ENCODE measurements at places on chromosomes 4 and X.

DNA sequence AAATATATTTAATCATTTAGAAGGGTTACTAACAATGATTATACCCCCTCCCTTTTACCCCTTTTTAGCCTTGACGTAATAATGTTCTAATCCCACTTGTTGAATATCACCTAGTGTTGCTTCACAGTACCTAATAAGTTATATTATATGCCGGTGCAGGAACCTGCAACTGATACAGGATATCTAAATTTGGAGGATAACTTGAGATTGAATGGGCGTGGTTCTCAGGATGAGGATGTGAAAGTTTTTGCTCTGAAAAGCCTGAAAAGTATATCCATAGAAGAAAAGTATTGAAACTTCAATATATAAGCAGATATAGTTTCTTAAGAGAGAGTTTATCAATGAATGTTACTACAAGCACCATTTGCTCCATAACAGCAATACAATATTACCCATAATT is 59.8 kb downstream of the ZNF711 start:
- DNase-seq, result no peak

- no peak for DNase-seq
Measured at GRCh38 chrX:56268888-56269287, 36.7 kb downstream of the KLF8 start.

DNA sequence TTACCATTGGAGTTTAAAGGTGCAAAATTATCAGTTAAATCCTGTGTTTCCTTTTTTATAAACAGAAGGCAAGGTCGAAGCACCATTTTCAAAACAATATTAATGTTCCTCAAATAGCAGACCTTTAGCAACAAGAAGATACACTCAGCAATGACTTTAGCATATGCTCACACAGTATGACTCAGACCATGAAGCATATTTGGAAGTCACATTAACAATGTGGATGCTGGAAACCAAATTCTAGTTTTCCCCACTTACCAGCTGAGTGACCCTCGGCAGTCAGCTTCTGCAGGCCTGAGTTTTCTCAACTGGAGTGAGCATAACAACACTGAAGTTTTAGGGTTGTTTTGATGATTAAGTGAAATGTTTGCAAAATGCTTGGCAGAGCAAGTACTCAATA is 130.5 kb downstream of the ANK2 start:
- no peak for DNase-seq

DNA sequence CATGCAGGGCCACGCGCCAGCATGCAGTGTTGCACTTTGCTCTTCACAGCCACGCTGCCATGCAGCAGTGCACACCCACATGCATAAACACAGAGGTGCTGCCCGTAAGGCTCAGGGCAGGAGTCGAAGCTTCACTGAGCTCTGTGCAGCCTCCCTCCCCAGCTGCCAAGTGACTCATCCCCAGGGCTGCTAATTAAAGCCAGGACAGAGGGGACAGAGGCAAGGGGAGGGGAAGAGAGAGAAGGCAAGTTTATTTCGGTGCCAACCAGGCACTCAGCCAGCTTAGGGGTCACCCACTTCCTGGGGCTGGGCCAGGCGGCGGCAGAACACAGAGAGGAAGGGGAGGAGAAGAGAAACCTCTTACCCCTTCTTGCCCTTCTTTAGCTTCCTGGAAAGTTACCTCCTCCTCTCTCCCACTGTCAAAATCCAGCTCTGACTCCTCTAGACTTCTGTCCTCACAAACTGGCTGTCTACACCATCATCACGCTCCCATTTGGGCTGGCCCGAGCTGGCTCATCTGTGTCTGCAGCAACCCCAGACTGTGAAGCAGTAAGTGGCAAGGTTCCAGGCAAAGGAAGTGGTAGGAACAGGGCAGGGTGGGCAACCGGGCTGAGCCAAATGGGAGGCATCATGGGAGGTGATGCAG is 6.2 kb upstream of the IQSEC2 start:
- peak; percentile 62 for DNase-seq

GRCh38 chr4:92249541-92249940 is 54.2 kb upstream of the GRID2 start:
- DNase-seq, result no peak

DNA sequence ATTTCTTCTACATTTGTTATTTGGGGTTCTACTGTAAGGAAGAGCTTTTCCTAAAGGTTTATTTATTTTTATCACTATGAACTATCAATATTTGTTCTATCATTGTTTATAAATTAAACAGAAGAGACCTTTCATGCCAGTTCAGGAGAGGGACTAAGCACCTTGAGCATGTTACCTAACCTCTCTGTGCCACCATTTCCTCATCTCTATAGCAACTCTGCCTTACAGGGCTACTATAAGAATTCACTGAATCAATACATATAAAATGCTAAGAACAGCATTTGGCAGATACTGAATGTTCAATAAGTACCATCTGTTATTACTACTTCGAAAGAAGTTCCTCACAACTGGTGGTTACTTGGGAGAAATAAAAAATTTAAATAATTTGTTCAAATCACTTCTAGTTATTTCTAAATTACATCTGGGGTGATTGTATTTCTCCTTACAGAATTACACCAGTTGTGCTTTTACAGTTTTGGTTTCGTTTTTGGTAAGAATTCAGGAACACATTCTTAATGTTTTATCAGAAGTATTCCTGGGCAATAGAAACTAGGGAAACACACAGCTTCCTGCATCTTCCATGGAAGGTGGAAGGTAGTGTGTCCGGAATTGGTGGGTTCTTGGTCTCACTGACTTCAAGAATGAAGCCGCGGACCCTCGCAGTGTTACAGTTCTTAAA is 32.9 kb downstream of the EREG start:
- DNase-seq, result no peak

- no peak for DNase-seq
Measured at GRCh38 chr4:144564358-144564757, 81.6 kb upstream of the HHIP start.

DNA sequence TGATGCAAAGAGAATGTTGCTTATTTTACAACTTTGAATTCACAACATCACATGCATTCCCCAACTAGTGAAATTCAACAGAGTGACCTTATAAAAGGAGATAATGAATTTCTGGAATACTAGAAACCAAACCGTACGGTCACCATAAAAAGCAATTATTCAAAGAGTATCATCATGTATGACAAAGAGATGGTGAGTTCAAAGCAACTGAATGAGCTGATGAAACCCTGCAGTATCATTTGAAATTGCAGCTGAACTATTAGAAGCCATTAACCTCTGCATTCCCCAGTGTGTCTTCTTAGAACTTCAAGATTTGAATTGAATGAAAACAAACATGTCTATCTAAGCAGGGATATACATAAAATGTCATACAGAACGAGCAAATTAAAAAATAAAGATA is 172.4 kb downstream of the SLITRK2 start:
- no peak for DNase-seq

GRCh38 chr4:8542776-8543525 is 37.2 kb upstream of the GPR78 start:
- DNase-seq, result no peak

DNA sequence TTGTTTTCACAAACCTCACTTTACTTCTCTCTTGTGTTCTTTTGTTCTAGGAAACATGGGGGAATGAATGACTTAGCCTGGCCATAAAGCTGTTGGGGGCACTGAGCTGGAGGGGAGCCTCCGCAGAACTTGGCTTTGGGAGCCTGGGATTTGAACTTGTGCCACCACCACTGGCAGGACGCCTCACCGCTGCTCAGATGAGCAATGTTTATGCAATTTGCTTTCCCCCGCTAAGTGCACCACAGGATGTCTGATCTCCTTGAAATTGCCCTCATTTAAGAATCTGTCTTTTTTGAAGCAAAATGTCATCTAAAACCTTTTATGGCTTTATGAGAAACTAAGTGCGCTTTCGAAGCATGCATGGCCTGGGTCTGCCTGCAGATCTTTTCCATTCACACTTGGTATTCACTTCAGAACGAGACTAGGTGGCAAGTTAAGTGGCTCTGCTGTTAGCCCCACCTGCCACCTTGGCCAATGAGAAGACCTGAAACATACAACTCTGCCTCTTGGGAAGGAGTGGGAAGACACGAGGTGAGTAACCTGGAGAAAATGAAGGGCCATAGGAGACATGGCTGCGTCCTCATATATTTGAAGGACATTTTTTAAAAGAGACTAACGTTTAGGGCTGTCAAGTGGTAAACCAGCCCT is 119.3 kb downstream of the LDB2 start:
- DNase-seq, result no peak

GRCh38 chr4:169167957-169168858 is 102.5 kb downstream of the SH3RF1 start:
- DNase-seq, result no peak

- no peak for DNase-seq
Measured at GRCh38 chrX:15202454-15203177, 67.3 kb downstream of the ASB9 start.

DNA sequence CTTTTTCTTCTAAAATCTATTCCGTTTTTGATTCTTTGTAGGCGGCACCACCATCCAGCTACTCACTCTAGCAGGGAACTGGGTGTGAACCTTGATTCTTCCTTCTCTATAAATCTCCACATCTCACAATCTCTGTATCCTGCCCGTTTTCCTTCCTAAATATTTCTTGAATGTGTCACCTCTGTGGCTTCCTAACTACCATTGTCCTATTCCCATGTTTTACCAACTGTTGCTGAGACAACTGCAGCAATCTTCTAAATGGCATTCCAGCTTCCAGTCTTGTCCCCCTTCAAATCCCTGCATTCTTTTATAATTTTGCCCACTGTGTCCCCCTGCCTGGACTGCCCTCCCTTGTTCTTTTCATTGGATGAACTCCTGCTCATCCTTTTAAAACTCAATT is 641.3 kb downstream of the RPA4 start:
- no peak for DNase-seq

- DNase-seq, result no peak
Measured at GRCh38 chr4:109134268-109134667, 168.2 kb downstream of the COL25A1 start.

DNA sequence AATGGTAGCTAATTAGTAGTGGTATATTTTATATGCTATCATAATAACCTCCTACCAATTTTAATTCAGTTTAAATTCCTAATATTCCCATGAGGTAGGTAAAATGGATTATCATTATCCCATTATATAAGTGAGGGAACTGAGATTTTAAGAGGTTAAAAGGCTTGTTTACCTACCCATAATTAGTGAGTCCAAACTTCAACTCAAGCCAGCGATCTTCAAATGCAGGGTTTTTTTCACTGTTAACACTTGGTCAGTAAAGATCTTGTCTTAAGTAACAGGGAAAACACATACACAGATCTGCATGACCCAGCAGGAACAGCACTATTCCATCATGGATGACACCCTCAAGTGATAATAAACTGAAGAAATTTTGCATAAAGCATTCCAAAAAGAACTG is 31.3 kb downstream of the FABP2 start:
- no peak for DNase-seq

DNA sequence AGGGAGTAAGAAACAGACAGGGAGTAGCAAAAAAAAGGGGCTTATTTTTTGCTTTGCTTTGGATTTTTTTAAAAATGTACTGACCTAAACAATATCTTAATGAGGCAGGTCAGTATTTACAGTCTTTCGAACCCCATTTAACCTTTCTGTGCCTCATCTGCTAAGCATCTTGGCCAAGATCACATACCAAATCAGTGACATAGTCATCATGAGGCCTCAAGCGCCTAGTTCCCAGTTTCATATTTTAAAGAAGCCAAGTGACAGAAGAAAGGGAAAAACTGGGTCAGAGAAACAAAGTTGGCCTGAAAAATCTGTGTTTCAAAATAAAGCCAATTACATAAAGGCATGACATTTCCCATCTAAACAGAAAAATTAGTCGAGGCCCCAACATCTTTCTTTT is 94.6 kb upstream of the WDR44 start:
- DNase-seq, result peak; percentile 19

- DNase-seq, result no peak
Measured at GRCh38 chr4:155607481-155607880, 59.2 kb upstream of the GUCY1A1 start.

DNA sequence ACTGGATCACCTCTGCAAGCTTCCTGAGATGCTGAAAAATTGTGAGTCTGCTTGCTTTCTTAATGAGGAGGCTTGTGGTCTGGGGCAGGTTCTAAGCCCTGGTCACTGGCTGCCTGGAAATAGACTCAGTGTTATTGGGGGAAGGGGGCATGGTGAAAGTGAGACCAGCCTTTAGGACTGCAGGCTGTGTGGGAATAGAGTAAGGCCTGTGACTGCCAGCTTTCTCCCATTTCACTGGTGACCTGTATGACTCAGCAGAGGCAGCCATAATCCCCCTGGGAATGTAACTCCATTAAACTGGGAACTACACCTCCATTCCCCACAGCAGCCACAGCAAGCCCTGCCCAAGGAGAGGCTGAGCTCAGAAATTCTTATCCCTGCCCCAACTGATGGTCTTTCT is 55.9 kb upstream of the IL15 start:
- no peak for DNase-seq

DNA sequence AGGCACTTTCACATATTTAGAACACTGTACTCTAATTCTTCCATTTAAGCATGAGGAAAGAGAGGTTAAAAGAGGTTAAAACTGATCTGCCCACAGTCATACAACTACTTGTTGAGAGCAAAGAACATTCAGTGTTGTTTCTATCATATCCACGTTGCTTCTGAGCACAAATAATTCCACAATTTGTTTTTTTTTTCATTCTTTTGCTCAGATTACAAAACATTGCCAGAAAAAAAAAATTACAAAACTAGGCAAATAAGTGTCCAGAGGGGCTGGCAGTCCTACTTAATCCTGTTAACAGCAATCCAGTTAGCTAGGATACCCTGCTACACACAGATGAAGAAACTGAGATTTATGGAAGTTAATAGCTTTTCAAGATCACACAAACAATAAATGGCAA is 6.3 kb upstream of the USP53 start:
- no peak for DNase-seq

DNA sequence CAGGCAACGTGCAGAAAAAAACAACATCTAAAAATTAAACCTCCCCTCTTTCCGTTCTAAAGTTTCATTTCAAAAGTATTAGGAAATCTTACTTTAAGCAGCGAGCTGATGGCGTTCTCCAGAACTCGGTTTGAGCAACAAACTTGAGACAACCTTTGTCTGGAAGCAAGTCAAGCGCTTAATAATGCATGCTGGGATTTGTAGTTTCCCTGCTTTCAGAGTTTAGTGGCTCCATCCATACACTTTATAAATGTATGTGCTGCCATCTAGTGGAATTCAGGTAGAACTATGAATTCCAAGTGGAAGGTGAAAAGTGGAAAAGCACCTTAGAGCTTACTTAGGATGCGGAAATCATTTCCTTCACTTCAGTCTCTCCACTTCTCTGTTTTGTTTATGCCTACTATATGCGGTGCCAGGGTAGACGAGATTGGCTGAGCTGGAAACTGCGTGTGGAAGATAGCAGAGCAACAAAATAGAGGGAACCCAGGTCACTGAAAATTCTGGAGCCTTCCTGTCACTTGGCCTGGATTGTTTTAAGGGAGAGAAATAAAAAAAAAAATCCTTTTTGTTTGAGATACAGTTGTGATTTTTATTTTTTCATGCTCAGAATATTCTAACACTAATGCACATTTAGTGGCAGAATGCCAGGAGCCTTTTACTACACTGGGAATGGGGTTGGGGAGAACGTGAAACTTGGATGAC is at the start of gene BDH2:
BDH2 (minus strand) TSS at position 144 of the 702 bp plus-strand sequence. CDS start 3,580 bp downstream, outside the sequence.
- peak; percentile 74 for DNase-seq

- no peak for DNase-seq
Measured at GRCh38 chr4:163816494-163816893, 322.0 kb downstream of the TMA16 start.
